Stimulated activated CD4-positive, alpha-beta T cell treated with anti-CD3 and anti-CD28 coated beads, Interleukin-1b, Interleukin-23, amount 100 ng/mL, for 4 hours (primary cell): ENCODE measurements at places on chromosomes 3 and 15.

- DNase-seq = no peak
Measured at GRCh38 chr3:108461661-108462111, 48.7 kb downstream of the MYH15 start.

DNA sequence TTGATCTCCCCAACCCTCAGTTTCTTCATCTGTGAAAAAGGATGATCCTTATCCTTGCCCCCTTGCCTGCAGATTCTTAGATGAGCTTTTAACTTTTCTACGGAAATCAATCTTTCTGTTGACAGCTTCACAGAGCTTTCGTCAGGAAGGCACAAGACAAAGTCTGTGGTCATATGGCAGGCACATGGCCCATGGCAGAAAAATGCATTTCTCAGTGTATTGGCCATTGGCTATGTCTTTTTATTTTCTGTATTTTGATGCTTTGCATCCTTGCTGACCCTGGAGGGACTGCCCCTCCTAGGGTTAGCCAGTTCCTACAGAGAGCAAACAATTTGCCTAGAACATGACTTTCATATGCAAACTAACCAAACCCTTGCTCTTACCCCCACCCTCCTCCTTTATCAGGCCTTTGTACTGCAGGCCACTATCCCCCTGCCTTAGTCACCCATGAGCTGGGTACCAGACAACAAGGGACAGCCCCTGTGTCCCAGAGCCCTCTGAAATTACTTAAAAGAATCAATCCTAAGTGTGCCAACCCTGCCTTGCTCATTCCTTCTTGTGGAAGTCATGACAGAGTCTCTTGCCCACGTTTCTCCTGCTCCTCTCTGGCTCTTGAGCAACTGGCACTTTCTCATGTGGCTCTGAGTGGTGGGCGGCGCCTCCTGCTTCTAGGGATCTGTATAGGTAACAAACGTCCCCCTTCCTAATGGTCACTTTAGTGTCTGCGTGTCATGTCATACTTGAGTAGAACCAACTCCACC, 24.1 kb upstream of the NOX5 start:
- DNase-seq = no peak

GRCh38 chr3:1131166-1131565, 38.3 kb downstream of the CNTN6 start:
- DNase-seq = no peak

- DNase-seq = no peak
Measured at GRCh38 chr3:48018841-48019240, 2.6 kb upstream of the MAP4 start.

DNA sequence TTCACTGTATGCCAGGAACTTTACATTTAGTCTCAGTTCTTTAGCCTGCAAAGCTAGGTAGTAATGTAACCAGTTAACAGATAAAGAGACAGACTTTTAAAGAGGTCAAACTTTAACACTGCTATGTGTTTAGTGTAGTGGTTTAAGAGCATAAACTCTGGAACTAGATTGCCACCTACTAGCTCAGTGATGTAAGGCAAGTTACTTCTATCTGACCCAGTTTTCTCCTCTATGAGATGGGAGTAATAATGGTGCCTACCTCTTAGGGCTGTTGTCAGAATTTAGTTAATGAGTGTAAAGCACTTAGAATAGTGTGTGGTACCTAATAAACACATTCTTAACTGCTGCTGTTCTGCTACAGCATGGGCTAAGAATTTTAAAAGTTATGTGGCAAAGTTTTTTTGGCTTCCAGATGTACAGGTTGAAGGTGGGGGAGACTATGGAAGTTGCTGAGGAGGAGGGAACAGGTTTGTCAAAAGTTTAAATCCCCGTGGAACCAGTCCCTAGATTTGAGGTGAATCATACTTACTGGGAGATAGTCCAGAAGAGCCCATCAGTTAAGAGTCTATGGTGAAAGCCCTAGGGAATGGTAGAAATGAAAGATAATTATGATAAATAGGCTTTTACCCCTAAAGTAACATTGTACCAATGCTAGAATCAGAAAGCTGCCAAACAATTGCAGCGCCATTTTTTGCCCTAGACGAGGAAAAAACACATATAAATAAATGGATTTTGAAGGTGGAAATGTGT, 13.9 kb downstream of the TSC22D2 start:
- DNase-seq = no peak

DNA sequence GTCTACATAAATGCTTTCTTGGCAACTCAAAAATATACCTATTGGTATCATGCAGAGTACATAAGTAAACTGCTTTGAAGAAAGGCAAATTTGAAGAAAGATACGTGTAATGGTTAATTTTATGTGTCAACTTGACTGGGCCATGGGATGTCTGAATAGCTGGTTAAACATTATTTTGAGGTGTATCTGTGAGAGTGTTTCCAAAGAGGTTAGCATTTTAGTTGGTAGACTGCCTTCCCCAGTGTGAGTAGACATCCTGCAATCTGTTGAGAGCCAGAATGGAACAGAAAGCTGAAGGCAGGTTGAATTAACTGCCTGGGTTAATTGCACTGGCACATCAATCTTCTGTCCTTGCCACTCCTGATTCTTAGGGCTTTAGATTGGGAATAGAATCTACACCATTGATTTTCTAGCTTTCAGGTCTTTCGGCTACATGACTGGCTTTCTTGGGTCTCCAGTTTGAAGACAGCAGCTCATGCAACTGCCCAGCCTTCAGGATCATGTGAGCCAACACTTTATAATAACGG, 98.3 kb downstream of the CMSS1 start:
- DNase-seq = no peak
